ENCODE measurements at places on chromosomes 13 and 19.
A peak's percentile ranks its signal among the peaks of the same experiment; 100 is the strongest.

- peak; percentile 46 for DNase-seq
- H3K4me3 ChIP-seq = no peak overlapping the region
- no peaks in the 10 kb centered on the region for H3K4me1 ChIP-seq
These were observed 31.9 kb downstream of the NFIC start for GRCh38 chr19:3398114-3398899.

GRCh38 chr13:40609972-40610726 is 56.3 kb downstream of the FOXO1 start:
- no peak overlapping the region for H3K27ac ChIP-seq
- DNase-seq = no peak
- H3K4me1 ChIP-seq = no peaks in the 10 kb centered on the region
- H3K4me3 ChIP-seq = no peak overlapping the region

DNA sequence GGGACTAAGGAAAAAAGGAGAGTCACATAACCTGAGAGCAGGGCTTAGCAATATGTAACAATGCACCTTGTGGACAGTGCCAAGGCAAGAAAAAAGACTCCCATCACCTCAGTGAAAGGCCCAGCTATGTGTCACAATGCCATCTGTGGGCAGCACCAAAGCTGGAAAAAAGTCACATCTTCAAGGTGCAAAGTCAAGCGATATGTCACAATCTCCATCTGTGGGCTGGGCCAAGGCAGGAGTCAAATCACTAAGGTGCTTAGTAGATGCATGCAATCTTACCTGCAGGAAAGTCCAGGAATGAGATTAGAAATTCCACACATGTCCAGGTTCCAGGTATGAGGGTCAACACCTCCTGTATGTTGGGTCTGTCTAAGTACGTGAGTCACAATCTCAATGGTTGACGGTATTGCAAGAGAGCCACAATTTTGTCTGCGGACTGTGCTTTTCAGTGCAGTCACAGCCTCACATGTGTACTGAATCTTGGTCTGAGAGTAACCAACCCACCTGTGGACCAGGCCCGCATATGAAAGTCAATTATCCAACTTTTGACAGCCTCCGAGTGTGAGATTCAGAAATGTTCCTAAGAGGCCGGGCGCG is 14.8 kb upstream of the ZNF43 start:
- peaks cover 5% of the 10 kb centered on the region for H3K36me3 ChIP-seq
- peaks cover 19% of the 10 kb centered on the region for H3K4me1 ChIP-seq
- peak overlapping the region; percentile 78 for H3K4me3 ChIP-seq
- no peaks in the 10 kb centered on the region for H3K27me3 ChIP-seq
- no peak for DNase-seq

- H3K36me3 ChIP-seq = no peaks in the 10 kb centered on the region
- no peaks in the 10 kb centered on the region for H3K27me3 ChIP-seq
- H3K27ac ChIP-seq = no peak overlapping the region
- H3K4me3 ChIP-seq = no peak overlapping the region
These were observed 55.4 kb upstream of the UBL3 start for GRCh38 chr13:29905845-29906244.

GRCh38 chr13:20340136-20340758 is 108.1 kb upstream of the GJB6 start:
- no peak overlapping the region for H3K4me3 ChIP-seq
- no peak for DNase-seq
- H3K36me3 ChIP-seq = no peaks in the 10 kb centered on the region
- H3K27me3 ChIP-seq = no peaks in the 10 kb centered on the region
- H3K27ac ChIP-seq = no peak overlapping the region
- no peaks in the 10 kb centered on the region for H3K4me1 ChIP-seq

- no peaks in the 10 kb centered on the region for H3K27me3 ChIP-seq
- H3K27ac ChIP-seq = no peak overlapping the region
- H3K4me3 ChIP-seq = no peak overlapping the region
- H3K36me3 ChIP-seq = no peaks in the 10 kb centered on the region
- H3K4me1 ChIP-seq = peaks cover 13% of the 10 kb centered on the region
These were observed 11.3 kb upstream of the PLA2G4C start for GRCh38 chr19:48121909-48122371.

GRCh38 chr13:77429320-77430142 is 102.6 kb upstream of the MYCBP2 start:
- no peak overlapping the region for H3K27ac ChIP-seq
- H3K4me1 ChIP-seq = no peaks in the 10 kb centered on the region
- H3K36me3 ChIP-seq = no peaks in the 10 kb centered on the region

- H3K4me1 ChIP-seq = peaks cover 13% of the 10 kb centered on the region
- no peak overlapping the region for H3K4me3 ChIP-seq
- no peak for DNase-seq
- no peaks in the 10 kb centered on the region for H3K27me3 ChIP-seq
These were observed 496.4 kb downstream of the LMO7 start for GRCh38 chr13:76132532-76132931.

DNA sequence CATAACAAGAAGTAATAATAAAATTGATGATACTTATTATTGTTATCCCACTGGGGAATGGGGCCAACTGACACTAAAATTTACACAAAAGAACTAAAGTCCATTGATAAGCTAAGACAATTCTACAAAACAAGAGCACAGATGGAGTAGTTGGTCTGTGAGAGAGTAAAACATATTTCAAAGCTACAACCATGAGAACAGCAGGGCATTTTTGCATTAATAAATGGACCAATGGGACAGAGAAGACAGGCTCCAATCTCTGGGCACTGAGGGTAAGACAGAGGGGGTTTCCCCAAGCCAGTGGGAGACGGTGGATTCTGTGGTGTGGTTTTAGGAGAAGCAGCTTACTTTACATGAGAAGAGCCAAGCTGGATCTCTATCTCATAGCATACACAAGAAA is 14.4 kb downstream of the KANK2 start:
- no peak overlapping the region for H3K4me3 ChIP-seq
- H3K36me3 ChIP-seq = no peaks in the 10 kb centered on the region
- no peaks in the 10 kb centered on the region for H3K27me3 ChIP-seq
- no peak overlapping the region for H3K27ac ChIP-seq
- DNase-seq = no peak

DNA sequence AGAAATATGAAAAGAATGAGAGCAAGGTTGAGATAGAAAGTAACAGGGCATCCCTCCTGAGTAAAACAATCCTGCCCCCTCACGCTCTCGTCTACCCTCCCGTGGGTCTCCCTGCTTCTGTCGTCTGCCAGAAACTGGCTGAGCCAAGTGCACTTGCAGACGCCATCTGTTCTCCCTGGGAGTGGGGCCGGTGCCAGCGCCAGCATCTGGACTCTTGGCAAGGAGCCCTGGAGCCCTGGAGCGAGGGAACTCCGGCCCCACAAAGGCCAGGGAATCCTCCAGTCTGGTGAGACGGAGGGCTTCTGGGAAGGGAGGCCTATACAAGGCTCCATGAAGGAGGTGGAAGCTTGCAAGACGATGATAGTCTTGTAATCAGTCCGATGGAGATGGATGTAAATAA is 2.3 kb upstream of the TMEM91 start:
- DNase-seq = no peak
- no peaks in the 10 kb centered on the region for H3K36me3 ChIP-seq
- no peak overlapping the region for H3K27ac ChIP-seq
- no peaks in the 10 kb centered on the region for H3K27me3 ChIP-seq

DNA sequence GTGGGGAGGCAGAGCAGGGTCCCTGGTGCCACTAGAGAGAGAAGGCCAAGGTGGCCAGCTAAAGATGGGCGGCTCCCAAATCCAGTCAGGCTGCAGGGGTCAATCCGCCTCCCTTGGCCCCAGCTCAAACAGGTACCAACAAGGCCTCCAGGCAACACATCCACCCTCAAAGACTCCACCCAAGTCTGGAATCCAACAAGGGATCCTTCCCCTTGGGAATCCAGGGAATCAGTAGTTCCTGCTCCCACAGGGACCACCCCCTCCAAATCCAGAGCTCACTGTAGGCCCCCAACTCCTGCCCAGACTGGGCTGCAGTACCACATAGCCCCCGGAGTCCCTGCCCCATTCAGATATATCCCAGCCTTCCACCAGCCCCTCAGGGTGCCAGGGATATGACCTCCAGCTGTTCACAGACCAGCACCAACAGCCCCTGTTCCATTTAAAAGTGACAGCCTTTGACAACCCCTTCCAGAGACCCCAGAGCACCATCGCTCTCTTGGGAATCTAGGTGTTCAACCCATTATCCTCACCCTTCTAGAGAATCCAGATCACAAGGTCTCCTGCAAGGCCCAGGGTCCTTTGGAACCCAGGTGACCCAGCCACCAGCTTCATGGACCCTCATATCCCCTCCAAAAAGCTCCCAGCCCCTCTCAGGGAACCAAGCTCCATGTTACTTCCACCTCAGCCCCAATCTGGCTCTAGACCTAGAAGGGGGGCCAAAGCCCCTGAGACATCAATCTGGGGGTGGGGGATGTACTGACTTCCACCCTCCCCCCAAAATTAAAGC is 3.2 kb downstream of the ERF start:
- peak overlapping the region; percentile 93 for H3K4me3 ChIP-seq
- no peak overlapping the region for H3K27ac ChIP-seq
- DNase-seq = no peak

Data from neural progenitor cell (in vitro differentiated cells).